ENCODE measurements at places on chromosomes 5 and 9. TPM values are rescaled to one million over a fixed set of nuclear protein-coding genes. Genes with fewer than 3 reads are reported as not detected.

Gene GZMA
- not detected for total RNA-seq

Gene NEK6
- 115 TPM for total RNA-seq

Gene PAEP
- not detected for total RNA-seq

DNA sequence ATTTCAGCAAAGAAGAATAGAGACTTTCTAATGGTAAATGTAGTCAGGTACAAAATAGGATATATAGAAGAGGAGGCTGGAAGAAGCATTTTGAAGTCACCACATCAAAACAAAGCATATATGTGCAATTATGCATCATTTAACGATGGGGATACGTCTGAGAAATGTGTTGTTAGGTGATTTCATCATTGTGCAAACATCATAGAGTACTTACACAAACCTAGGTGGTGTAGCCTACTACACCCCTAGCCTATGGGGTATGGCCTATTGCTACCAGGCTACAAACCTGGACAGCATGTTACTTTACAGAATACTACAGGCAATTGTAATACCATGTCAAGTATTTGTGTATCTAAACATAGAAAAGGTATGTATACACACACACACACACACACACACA lies 28.4 kb downstream of the ELP1 start:
- H3K36me3 ChIP-seq: peaks cover 57% of the 10 kb centered on the region
- DNase-seq: no peak
- H3K27me3 ChIP-seq: no peaks in the 10 kb centered on the region

Gene IL9
- not detected for total RNA-seq

DNA sequence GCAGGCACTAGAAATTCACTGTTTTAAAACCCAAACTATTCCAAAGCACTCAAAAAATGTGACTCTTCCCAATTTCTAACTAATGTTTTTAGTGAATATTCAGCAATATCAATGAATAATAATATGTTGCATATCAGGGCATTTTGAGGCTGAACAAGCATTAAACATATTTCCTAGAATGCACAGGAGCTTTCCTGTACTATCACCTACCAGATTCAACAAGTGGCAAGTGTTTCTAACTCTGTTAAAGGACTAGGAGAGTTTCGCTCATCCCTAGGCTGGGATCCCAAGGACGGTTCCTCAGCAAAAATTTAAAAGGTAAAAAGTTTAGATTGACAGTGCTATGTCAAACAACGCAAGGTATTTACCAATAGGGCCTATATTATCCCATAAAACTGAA lies 21.0 kb downstream of the GNE start:
- DNase-seq: no peak
- no peaks in the 10 kb centered on the region for H3K4me1 ChIP-seq
- no peak overlapping the region for H3K27ac ChIP-seq
- H3K36me3 ChIP-seq: peaks cover 43% of the 10 kb centered on the region

GRCh38 chr9:121505903-121506735 lies 6.5 kb upstream of the GGTA1 start:
- no peak for DNase-seq
- peaks cover 25% of the 10 kb centered on the region for H3K27me3 ChIP-seq
- H3K36me3 ChIP-seq: no peaks in the 10 kb centered on the region
- H3K4me1 ChIP-seq: peaks cover 30% of the 10 kb centered on the region
- H3K27ac ChIP-seq: no peak overlapping the region
- H3K4me3 ChIP-seq: no peak overlapping the region

DNA sequence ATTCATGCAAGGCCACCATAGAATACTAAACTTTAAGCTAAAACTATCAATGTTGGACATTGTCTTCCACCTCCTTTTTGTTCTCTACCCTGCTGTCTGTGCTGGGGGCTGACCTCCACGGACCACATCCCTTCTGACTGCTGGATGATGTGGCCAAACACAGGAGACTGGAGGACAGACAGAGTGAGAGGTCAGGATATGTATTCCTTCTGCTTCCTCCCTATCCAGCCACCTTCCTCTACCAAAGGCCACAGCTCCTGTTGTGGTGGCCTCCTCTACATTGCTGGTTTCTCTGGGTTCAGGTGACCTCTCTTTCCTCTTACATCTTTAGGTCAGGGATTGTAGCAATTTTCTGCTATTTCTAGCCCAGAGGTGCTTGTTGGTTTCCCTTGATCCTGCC lies 148.1 kb downstream of the ACTBL2 start:
- H3K36me3 ChIP-seq: no peaks in the 10 kb centered on the region
- no peak for DNase-seq
- no peaks in the 10 kb centered on the region for H3K27me3 ChIP-seq
- H3K4me1 ChIP-seq: peaks cover 9% of the 10 kb centered on the region
- no peak overlapping the region for H3K27ac ChIP-seq
- H3K4me3 ChIP-seq: no peak overlapping the region

GRCh38 chr9:129851821-129852220 lies 16.6 kb downstream of the USP20 start:
- H3K4me3 ChIP-seq: no peak overlapping the region
- H3K27ac ChIP-seq: no peak overlapping the region
- peaks cover 45% of the 10 kb centered on the region for H3K36me3 ChIP-seq
- no peaks in the 10 kb centered on the region for H3K27me3 ChIP-seq

DNA sequence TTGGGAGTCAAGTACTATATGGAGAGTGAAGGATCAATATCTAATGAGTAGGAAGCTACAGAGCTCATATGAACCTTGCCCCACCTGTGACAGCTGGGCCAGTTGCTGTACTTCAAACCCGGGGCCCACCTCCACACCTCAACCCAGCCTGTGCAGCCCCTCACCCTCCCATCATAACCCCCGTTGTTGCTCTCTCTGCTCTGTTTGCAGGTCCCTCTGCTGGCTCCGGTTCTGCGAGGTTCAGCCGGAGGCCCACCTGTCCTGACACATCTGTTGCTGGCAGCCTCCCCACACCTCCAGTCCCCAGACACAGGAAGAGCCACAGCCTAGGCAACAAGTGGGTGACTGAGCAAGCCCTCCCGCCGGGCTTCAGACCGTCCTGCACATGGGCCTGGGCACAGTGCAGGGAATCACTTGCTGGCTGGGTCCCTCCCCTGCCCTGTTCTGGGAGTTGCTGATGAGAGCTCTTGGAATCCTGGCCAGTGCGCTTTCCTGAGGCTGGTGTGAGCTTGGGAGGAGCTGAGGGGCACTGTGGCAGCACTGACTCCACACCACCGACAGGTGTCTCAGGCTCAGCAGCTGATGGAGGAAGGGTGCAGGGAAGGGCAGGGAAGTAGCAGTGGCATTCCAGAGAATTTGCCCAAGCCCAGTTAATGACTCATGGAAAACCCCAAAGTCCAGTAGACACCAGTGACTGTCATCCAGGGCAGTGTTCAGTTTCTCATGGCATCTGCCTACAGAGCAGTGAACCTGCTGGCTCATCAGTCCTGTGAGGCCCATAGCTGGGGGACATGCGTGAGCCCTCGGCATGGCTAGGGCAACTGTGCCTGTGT lies 69.5 kb upstream of the GARNL3 start:
- H3K4me1 ChIP-seq: peaks cover 20% of the 10 kb centered on the region
- no peaks in the 10 kb centered on the region for H3K36me3 ChIP-seq
- DNase-seq: no peak
- H3K27me3 ChIP-seq: no peaks in the 10 kb centered on the region
- H3K27ac ChIP-seq: no peak overlapping the region

DNA sequence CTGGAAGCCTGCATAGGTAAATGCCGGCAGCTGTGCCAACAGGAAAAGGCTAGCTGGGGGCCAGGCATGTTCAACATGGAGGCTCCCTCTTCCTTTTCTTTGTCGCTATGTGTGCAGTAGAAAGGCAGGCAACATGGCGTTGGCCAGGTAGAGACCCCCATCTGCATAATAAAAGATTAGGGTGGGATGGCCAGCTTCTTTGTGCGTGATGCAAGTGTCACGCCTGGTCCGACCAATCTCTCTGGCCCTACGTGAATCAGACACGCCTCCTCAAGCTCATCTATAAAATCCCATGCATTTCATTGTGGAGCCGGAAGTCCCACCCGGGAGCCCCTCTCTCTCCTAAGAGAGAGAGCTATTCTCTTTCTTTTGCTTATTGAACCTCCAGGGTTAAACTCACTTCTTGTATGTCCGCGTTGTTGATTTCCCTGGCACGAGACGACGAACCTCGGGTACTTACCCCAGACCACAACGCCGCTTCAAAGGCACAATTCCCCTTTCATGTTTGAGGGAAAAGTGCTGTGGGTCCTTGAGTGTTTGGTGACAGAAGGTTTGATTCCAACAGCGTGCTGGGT lies 25.0 kb upstream of the C5orf47 start:
- peaks cover 10% of the 10 kb centered on the region for H3K36me3 ChIP-seq
- no peak for DNase-seq
- H3K27ac ChIP-seq: peak overlapping the region; percentile 12

- H3K36me3 ChIP-seq: peaks cover 37% of the 10 kb centered on the region
- peaks cover 49% of the 10 kb centered on the region for H3K4me1 ChIP-seq
- H3K27me3 ChIP-seq: no peaks in the 10 kb centered on the region
- H3K27ac ChIP-seq: no peak overlapping the region
Measured at GRCh38 chr5:16784088-16784487, 152.0 kb downstream of the MYO10 start.

Gene PTGER4
- total RNA-seq: 68.0 TPM

- no peaks in the 10 kb centered on the region for H3K4me1 ChIP-seq
- H3K27me3 ChIP-seq: peaks cover 22% of the 10 kb centered on the region
- DNase-seq: no peak
- H3K4me3 ChIP-seq: no peak overlapping the region
Measured at GRCh38 chr9:88702985-88703384, 168.0 kb downstream of the NXNL2 start.

Gene LCN6
- total RNA-seq: not detected

GRCh38 chr9:6356441-6356840 lies 28.3 kb downstream of the TPD52L3 start:
- H3K4me3 ChIP-seq: no peak overlapping the region
- peaks cover 20% of the 10 kb centered on the region for H3K4me1 ChIP-seq
- H3K36me3 ChIP-seq: no peaks in the 10 kb centered on the region

Gene DND1
- 1.9 TPM for total RNA-seq

DNA sequence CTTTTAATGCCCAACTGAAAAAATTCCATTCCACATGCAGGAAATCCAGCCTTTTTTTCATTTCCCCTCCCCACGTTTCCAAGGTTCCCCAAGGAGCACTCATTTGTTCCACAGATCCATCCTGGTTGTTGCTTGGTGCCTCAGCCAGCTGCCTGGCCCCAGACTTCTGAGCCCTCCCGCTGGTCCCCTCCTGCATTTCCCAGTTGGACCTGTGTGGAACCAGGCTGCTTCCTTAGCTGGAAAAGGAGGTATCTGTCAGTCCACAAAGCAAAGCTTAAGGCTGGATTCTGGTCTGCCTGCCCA lies 44.8 kb downstream of the ANGPTL2 start:
- no peaks in the 10 kb centered on the region for H3K36me3 ChIP-seq
- no peaks in the 10 kb centered on the region for H3K27me3 ChIP-seq
- no peaks in the 10 kb centered on the region for H3K4me1 ChIP-seq
- no peak overlapping the region for H3K27ac ChIP-seq
- H3K4me3 ChIP-seq: no peak overlapping the region
- DNase-seq: peak; percentile 75

Data from osteocyte (in vitro differentiated cells).